ENCODE measurements at places on chromosomes 7 and 10.

DNA sequence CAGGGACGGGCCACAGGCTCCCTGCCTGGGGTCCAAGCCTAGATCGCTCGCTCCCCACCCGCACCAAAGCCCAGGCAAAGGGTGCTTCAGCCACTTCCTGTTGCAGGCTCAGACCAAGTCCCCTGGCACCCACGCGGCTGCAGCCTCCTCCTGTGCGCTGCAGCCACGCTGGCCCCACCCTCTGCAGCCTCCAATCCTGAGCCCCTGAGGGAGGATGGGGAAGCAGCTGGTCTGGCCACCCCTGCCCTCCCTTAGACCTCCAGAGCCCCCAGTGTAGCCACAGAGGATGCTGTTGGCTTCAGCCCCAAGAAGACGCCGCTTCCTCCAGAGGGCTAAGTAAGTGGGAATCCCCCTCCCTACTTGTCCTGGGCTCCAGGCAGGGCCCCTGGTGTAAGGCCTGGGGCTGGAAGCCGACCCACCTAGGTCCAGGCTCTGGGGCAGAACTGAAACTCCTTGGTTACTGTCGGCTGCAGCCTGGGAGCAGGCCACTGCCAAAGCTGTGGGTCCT is 9.4 kb downstream of the LIMK1 start:
- no peak for DNase-seq

GRCh38 chr7:33845991-33846509 is 59.3 kb upstream of the BMPER start:
- DNase-seq: no peak

GRCh38 chr7:75045881-75046280 is 27.7 kb downstream of the RCC1L start:
- no peak for DNase-seq

GRCh38 chr7:43701500-43701854 is 27.8 kb downstream of the COA1 start:
- DNase-seq: no peak

- no peak for DNase-seq
These were observed 8.2 kb downstream of the CCSER2 start for GRCh38 chr10:84336406-84337090.

DNA sequence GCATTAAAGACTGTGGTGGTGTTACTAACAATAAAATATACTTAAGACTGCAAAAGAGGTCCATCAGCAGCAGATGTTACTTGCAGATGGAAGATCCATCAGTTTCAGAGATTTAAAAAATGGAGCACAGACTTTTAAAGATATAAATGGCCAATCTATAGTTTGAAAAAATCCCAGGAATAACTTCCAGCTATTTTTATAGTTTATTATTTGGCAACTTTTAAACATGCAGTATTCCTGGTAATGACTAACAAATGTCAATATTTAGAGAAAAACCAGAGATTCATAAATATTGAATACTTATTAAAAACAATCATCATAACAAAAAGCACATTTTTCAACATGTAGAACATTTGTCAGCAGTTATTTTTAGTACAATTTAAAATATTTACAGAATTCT is 30.7 kb downstream of the RTKN2 start:
- DNase-seq: no peak

GRCh38 chr10:132939957-132940790 is 2.2 kb downstream of the CFAP46 start:
- peak; percentile 13 for DNase-seq

DNA sequence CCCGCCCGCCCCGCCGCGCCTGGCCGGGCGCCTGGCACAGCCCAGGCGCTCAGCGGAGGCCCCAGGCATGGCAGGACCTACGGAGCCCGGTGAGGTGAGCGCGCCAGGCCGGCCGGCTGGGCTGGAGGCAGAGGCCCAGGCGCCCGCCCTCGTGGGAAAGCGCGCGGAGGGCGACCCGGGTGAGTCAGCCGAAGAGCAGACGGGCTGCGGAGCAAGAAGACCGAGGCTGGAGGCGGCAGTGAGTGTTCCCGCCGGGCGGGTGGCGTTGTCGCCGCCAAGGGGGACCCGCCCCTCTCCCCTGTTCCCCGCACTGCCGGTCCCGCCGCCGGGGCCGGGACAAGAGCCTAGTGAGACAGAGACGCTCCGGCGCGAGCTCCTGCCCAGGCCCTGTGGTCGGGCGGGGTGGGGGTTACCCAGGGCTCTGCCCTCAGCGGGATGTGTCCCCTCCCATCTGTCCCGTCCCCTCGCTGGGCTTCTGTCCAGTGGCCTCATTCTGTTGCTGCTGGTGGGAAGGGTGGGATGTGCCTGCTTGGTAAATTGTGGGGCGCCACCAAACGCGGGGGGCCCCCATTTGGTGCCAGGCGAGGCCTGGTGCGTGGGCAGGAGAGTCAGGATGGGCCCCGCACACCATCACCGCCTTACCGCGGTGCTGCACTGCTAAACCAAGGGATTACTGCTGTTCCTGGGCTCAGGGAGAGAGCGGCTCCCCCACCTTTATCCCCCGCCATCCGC is 17.0 kb upstream of the NODAL start:
- DNase-seq: no peak

- DNase-seq: no peak
These were observed 114.6 kb downstream of the GNAI1 start for GRCh38 chr7:80249184-80249583.

GRCh38 chr7:83153419-83153818 is 9.3 kb downstream of the PCLO start:
- no peak for DNase-seq

DNA sequence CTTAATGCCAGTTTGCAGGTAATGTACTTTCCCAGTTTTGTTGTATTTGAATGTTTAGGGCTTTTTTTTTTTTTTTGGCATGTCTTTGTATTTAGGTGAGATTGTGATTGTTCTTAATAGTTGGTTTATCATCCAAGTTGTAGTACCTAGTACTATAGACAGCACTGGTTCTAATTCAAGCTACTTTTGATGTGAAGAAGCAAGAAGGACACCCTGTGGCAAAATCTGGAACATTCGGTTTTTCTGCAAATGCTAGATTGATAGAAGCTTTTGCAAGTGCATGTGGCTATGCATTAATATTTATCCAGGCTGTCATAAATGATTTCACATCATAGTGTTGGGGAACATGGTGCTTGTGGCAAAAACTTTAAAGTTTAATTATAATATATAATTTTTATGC is 248.9 kb downstream of the FOXP2 start:
- DNase-seq: peak; percentile 5

- DNase-seq: no peak
These were observed 34.2 kb downstream of the GPER1 start for GRCh38 chr7:1121886-1122831.

DNA sequence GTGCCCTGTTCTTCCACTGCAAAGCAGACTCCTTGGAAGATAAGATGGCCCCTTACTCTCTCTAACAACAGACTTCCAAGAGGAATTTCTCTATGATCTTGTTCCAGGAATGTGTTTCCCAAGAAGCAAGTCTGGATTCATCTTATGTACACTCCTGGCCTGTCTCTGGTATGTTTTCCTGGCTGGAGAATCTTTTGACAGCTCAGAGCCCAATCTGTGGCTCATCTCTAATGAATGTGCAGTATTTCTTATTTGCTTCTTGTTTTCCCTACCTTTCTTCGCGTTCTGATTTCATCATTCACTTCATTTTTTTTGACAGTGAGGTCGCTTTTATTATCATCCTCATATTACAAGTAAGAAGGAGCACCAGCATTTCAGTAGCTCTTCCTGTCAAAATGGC is 53.0 kb upstream of the PITRM1 start:
- DNase-seq: peak; percentile 89
